ENCODE measurements at places on chromosomes 7 and 10. TPM values are rescaled to one million over a fixed set of nuclear protein-coding genes. Genes with fewer than 3 reads are reported as not detected.

The C10orf105 gene
- not detected for total RNA-seq

The CYTH3 gene
- total RNA-seq = 17.5 TPM

The AASS gene
- total RNA-seq = 25.1 TPM

The KLLN gene
- total RNA-seq = 0.17 TPM

The FRAT1 gene
- 5.5 TPM for total RNA-seq

The VWA2 gene
- not detected for total RNA-seq

The SFTPA1 gene
- total RNA-seq = not detected

The COPG2 gene
- 20.9 TPM for total RNA-seq

The PKD2L1 gene
- not detected for total RNA-seq

The GALNT17 gene
- total RNA-seq = not detected

The GATA3 gene
- under 0.01 TPM for total RNA-seq

The MSMB gene
- not detected for total RNA-seq

The ZNF518A gene
- total RNA-seq = 14.3 TPM

The RNF32 gene
- 0.17 TPM for total RNA-seq

The SAMD9 gene
- 13.4 TPM for total RNA-seq

The ENO4 gene
- not detected for total RNA-seq

The LRRC4 gene
- total RNA-seq = 1.4 TPM

The POT1 gene
- total RNA-seq = 27.3 TPM

The PPP2R2D gene
- total RNA-seq = 22.9 TPM

The CLCN1 gene
- not detected for total RNA-seq

The TSPAN12 gene
- 128 TPM for total RNA-seq

The SNCG gene
- total RNA-seq = 153 TPM

The RFC2 gene
- total RNA-seq = 14.2 TPM

The GPNMB gene
- total RNA-seq = 0.09 TPM

The EVX1 gene
- total RNA-seq = not detected

The HMX3 gene
- not detected for total RNA-seq

The CELF2 gene
- total RNA-seq = 2.2 TPM

The ZC3HAV1L gene
- 20.4 TPM for total RNA-seq

The CYP17A1 gene
- not detected for total RNA-seq

The GIMAP8 gene
- 241 TPM for total RNA-seq

The GIMAP7 gene
- total RNA-seq = 139 TPM

The NXPH1 gene
- not detected for total RNA-seq

The NRCAM gene
- total RNA-seq = 1.2 TPM

The FAM53B gene
- total RNA-seq = 18.5 TPM

The SPDYE2B gene
- not detected for total RNA-seq

The LIPJ gene
- total RNA-seq = not detected

The SLC26A3 gene
- not detected for total RNA-seq

The ZNF488 gene
- not detected for total RNA-seq

The PRKAR1B gene
- total RNA-seq = 59.9 TPM

The MGMT gene
- 14.8 TPM for total RNA-seq

The PDE6C gene
- not detected for total RNA-seq

The IL6 gene
- 0.17 TPM for total RNA-seq

The PPP1R9A gene
- total RNA-seq = 17.2 TPM

The GPRIN2 gene
- total RNA-seq = not detected

The CHN2 gene
- total RNA-seq = 0.65 TPM

The AQP1 gene
- 2.5 TPM for total RNA-seq

The LRRC17 gene
- 0.43 TPM for total RNA-seq

The NUTM2B gene
- 0.33 TPM for total RNA-seq

The SLC13A1 gene
- total RNA-seq = not detected

The FKBP6 gene
- not detected for total RNA-seq

The GIMAP2 gene
- 33.9 TPM for total RNA-seq

Data from dermis lymphatic vessel endothelial cell (primary cell).